ENCODE measurements at places on chromosomes 3 and 15. TPM values are rescaled to one million over a fixed set of nuclear protein-coding genes. Genes with fewer than 3 reads are reported as not detected.

DNA sequence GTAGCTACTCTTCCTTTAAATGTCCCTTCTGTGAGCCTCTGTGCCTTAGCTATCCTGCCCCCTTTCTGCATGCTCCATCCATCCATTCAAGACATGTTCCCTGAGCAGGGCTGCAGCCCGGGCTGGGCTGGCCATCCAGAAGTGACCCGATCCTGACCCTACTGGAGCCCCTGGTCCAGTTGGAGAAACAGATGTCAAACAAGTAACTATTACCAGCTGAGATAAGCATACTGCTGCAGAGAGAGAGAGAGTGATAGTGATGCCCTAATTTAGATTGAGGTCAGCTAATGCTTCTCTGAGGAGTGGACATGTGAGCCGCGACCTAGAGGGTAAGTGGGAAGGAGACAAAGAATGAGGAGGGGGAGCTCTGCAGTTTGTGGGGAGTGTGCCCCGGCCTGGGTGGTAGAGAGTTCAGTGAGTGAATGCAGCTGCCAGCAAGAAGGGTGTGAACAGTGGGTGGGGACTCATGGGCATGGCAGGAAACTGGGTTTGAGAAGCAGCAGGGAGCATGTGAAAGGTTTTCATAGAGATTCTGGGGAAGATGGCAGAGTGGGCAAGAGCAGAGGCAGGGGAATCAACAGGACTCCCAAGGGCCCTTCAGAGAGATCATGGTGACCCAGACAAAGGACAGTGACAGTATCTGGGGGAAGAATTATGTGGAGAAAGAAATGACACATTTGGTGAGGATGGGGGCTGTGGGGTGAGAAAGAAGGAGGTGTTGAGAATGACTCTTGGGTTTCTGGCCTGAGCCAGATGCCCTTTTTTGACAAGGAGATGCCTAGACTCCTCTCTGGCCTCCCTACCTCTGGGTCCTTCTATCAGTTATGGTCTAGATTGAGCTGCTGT is 44.9 kb downstream of the CHCHD6 start:
- no peaks in the 10 kb centered on the region for H3K27me3 ChIP-seq
- no peak for DNase-seq
- H3K36me3 ChIP-seq, result no peaks in the 10 kb centered on the region
- H3K4me3 ChIP-seq, result no peak overlapping the region

DNA sequence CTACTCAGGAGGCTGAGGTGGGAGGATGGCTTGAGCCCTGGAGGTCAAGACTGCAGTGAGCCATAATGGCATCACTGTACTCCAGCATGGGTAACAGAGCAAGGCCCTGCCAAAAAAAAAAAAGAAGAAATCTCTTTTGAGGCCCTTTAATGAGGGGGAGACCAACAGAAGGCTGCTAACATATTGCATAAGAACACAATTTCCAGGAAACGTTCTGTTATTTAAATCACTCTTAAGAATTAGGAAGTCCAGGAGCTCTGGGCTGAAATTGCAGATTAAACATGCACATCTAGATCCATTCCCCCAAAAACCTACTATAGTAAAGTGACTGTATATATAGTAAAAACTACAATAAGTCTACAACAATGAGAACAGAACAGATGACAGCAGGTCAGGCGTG is 16.1 kb upstream of the BLM start:
- no peak overlapping the region for H3K27ac ChIP-seq
- H3K4me1 ChIP-seq, result peaks cover 5% of the 10 kb centered on the region
- no peaks in the 10 kb centered on the region for H3K27me3 ChIP-seq
- no peaks in the 10 kb centered on the region for H3K36me3 ChIP-seq
- H3K4me3 ChIP-seq, result no peak overlapping the region
- no peak for DNase-seq

DNA sequence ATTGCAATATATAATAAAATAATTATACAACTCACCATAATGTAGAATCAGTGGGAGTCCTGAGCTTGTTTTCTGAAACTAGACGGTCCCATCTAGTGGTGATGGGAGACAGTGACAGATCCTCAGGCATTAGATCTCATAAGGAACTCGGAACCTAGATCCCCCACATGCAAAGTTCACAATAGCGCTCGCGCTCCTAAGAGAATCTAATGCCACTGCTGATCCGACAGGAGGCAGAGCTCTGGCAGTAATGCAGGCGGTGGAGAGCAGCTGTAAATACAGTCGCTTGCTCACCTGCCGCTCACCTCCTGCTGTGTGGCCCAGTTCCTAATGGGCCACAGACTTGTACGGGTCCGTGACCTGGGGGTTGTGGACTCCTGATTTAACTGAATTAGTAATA is 87.8 kb downstream of the P3H2 start:
- H3K4me1 ChIP-seq, result no peaks in the 10 kb centered on the region
- no peaks in the 10 kb centered on the region for H3K27me3 ChIP-seq

DNA sequence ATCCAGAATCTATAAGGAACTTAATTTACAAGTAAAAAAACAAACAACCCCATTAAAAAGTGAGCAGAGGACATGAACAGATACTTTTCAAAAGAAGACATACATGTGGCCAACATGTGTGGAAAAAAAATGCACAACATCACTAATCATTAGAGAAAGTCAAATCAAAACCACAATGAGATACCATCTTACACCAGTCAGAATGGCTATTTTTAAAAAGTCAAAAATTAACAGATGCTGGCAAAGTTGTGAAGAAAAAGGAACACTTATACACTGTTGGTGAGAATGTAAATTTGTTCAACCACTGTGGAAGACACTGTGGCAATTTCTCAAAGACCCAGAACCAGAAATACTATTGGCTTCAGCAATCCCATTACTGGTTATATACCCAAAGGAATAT is 830.0 kb upstream of the ALCAM start:
- no peaks in the 10 kb centered on the region for H3K4me1 ChIP-seq

DNA sequence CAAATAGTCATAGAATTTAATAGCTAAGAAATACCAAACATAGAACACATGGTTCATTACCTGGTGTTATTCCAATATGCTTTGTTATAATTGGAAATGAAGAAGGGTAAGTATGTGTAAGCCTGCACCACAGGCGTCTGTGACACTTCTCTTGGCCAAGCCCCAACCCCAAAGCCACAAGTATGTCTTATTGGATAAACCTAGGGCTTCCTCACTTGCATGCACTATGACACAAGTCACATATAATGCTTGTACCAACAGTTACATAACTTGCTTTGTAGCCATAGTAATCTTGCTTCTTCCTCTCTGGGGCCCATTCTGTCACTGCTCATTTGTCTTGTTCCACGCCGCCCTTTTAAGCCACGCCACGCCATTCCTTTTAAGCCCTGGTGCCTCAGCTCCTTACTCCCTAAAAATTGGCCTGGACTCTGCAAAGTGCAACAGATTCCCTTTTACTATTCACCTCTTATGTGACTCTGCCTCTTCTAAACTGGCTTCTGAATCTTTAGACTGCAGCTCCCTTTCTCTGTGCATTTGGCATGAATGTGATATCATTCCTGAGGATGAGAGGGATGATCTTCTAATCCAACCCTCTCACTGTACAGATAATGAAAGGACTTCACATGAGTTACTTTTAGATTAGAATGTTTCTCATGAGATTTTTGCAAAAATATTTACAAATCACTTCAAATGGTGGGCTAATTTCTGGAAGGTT is 48.1 kb upstream of the EPHA3 start:
- no peak overlapping the region for H3K4me3 ChIP-seq
- no peaks in the 10 kb centered on the region for H3K36me3 ChIP-seq
- no peaks in the 10 kb centered on the region for H3K4me1 ChIP-seq
- H3K27me3 ChIP-seq, result no peaks in the 10 kb centered on the region
- no peak for DNase-seq
- H3K27ac ChIP-seq, result no peak overlapping the region

DPPA2 gene
- total RNA-seq, result not detected

KIF15 gene
- total RNA-seq, result 0.82 TPM
